ENCODE measurements at places on chromosomes 2 and 18.

- no peak for DNase-seq
- H3K4me3 ChIP-seq, result no peak overlapping the region
- no peak overlapping the region for H3K27ac ChIP-seq
- H3K4me1 ChIP-seq, result peaks cover 21% of the 10 kb centered on the region
- H3K36me3 ChIP-seq, result peaks cover 12% of the 10 kb centered on the region
Observed at GRCh38 chr2:197426723-197427603, 7.9 kb downstream of the SF3B1 start.

- no peaks in the 10 kb centered on the region for H3K4me1 ChIP-seq
- no peak overlapping the region for H3K4me3 ChIP-seq
- DNase-seq, result no peak
- H3K27ac ChIP-seq, result no peak overlapping the region
- no peaks in the 10 kb centered on the region for H3K36me3 ChIP-seq
- H3K27me3 ChIP-seq, result no peaks in the 10 kb centered on the region
Observed at GRCh38 chr2:129502781-129503180, 476.7 kb upstream of the RAB6C start.

GRCh38 chr18:8806100-8806797 is 100.9 kb downstream of the MTCL1 start:
- H3K36me3 ChIP-seq, result no peaks in the 10 kb centered on the region
- no peak overlapping the region for H3K4me3 ChIP-seq
- H3K27ac ChIP-seq, result no peak overlapping the region
- DNase-seq, result no peak
- peaks cover 3% of the 10 kb centered on the region for H3K27me3 ChIP-seq

DNA sequence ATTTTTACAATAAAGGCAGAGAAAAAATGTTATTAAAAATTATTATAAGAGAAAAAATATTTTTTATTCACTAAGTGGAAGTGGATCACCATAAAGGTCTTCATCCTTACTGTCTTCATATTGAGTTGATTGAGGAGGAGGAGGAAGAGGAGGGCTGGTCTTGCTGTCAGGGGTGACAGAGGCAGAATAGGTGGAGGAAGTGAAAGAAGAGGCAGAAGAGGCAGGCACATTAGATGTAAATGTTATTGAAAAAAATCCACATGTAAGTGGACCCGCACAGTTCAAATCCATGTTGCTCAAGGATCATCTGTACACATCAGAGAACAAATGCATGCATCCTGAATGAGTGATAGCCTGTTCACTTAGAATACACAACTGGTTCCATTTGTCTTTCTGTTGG is 6.4 kb upstream of the SPATS2L start:
- no peaks in the 10 kb centered on the region for H3K36me3 ChIP-seq
- no peaks in the 10 kb centered on the region for H3K4me1 ChIP-seq
- H3K27me3 ChIP-seq, result peaks cover 4% of the 10 kb centered on the region
- no peak for DNase-seq
- no peak overlapping the region for H3K27ac ChIP-seq
- H3K4me3 ChIP-seq, result no peak overlapping the region

GRCh38 chr2:138536302-138536701 is 34.7 kb downstream of the SPOPL start:
- peaks cover 28% of the 10 kb centered on the region for H3K36me3 ChIP-seq
- peaks cover 21% of the 10 kb centered on the region for H3K4me1 ChIP-seq
- H3K27ac ChIP-seq, result no peak overlapping the region
- H3K27me3 ChIP-seq, result peaks cover 4% of the 10 kb centered on the region
- no peak for DNase-seq
- no peak overlapping the region for H3K4me3 ChIP-seq

DNA sequence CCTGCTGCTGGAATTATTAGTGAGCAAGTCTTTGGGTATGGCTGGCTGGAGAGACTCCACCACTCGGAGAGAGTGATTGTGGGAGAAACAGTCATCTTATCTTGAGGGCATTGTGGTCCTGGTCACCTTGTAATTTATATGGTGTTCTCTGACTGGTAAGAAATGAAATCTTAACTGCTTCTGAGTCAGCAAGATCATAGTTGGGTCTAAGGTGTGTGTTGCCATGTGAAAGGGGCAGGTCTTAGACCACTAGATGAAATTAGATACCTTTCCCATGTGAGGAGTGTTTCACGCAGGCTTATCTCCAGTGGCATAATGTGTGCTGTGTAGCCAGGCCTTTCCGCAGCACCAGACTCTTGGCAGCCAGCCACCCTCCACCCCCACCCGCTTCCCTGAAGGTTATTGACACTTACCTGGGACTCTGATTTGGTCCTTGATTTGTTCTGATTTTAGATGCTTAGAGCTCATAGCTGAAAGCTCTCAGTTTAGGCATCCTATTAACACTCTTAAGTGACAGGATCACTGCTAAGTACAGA is 7.7 kb downstream of the MAPRE3 start:
- peaks cover 2% of the 10 kb centered on the region for H3K27me3 ChIP-seq
- no peaks in the 10 kb centered on the region for H3K4me1 ChIP-seq
- no peak for DNase-seq
- no peak overlapping the region for H3K27ac ChIP-seq
- no peak overlapping the region for H3K4me3 ChIP-seq
- no peaks in the 10 kb centered on the region for H3K36me3 ChIP-seq

DNA sequence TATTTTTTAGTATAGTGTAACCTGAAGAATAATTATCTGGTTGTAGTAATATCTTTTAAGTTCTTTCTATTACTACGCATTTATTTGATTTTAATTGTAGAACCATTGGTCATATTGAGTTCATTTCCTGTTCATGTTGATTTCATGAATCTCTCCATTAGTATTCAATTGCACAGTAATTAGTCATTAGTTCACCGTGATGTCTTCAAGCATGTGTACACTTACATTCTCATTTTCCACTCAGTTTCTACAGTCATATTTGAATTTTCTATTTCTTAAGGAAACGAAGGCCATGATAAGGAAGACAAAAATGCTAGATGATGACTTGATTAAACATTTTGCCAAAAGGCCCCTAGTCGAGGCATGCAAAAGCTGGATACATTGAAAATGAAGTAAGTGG is 333.7 kb upstream of the FANCL start:
- no peak overlapping the region for H3K4me3 ChIP-seq
- no peaks in the 10 kb centered on the region for H3K36me3 ChIP-seq
- H3K4me1 ChIP-seq, result no peaks in the 10 kb centered on the region
- H3K27ac ChIP-seq, result no peak overlapping the region

DNA sequence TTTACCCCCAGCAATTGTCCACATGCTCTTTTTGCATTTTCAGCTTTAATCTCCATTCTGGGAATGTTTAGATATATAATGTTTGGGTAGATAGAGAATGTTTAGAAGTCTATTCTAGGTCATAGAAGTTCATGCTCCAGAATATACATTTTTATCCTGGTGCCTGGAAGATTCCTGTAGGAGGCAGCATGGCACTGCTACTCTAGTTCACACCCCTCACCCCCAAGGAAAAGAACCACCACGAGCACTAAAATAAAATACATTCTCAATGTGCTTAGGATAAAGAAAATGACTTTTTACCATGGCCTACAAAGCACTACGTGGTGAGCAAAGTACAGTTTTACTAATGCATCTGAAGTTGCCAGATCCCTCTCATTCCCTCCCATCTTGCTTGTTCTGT is 53.8 kb downstream of the MYO1B start:
- H3K36me3 ChIP-seq, result no peaks in the 10 kb centered on the region
- no peak for DNase-seq
- H3K27me3 ChIP-seq, result no peaks in the 10 kb centered on the region
- no peak overlapping the region for H3K27ac ChIP-seq
- H3K4me3 ChIP-seq, result no peak overlapping the region

- DNase-seq, result no peak
- peaks cover 11% of the 10 kb centered on the region for H3K4me1 ChIP-seq
- H3K27me3 ChIP-seq, result peaks cover 2% of the 10 kb centered on the region
- no peak overlapping the region for H3K4me3 ChIP-seq
- no peaks in the 10 kb centered on the region for H3K36me3 ChIP-seq
Observed at GRCh38 chr18:7071600-7071999, 46.0 kb downstream of the LAMA1 start.

DNA sequence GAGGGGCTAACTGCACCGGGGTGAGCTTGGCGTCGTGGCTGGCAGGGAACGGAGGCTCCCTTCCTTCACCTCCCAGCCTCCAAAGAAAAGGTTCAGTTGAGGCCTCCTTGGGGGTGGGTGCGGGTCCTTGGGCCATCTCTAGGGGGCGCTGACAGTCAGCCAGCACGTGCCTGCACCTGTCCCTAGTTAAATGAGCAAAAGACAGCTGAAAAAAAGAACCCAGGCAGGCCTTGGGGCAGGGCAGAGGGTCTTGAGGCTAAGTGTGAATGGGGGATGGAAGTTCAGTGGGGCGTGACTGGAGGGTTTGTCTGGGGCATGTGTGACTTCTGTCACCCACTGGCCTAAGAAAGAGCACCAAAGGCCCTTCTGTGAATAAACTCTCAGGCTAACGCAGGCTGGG is 56.4 kb downstream of the ZFP36L2 start:
- peaks cover 13% of the 10 kb centered on the region for H3K36me3 ChIP-seq
- no peak overlapping the region for H3K4me3 ChIP-seq
- no peak overlapping the region for H3K27ac ChIP-seq
- peaks cover 31% of the 10 kb centered on the region for H3K4me1 ChIP-seq

DNA sequence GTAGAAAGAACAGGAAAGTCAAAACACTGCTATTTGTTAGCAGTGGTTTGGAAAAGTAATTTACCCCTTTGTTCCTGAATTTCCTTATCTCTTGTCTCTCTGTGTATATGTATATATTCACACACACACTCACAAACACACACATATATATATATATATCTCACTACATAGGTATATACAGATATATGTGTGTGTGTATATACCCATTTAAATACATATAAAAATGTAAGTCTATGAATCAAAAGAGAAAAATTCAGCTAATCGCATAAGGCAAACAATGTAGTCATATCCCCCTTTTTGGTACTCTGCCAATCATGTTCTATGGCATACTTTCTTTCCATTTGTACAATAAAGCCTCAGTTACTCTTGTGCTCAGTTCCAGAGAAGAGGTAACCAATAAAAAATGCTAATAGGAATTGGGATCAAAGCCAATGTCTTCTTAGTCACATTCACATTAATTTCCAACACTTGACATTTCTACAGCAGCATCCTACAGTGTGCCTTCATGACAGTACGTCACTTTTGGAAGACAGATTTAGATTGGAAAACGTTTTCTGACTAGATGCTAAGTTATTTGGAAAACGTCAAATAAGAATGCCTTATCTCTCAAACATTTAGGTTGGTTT is 94.6 kb downstream of the MC4R start:
- DNase-seq, result no peak
- H3K27ac ChIP-seq, result no peak overlapping the region
- no peaks in the 10 kb centered on the region for H3K27me3 ChIP-seq
- H3K4me1 ChIP-seq, result no peaks in the 10 kb centered on the region

DNA sequence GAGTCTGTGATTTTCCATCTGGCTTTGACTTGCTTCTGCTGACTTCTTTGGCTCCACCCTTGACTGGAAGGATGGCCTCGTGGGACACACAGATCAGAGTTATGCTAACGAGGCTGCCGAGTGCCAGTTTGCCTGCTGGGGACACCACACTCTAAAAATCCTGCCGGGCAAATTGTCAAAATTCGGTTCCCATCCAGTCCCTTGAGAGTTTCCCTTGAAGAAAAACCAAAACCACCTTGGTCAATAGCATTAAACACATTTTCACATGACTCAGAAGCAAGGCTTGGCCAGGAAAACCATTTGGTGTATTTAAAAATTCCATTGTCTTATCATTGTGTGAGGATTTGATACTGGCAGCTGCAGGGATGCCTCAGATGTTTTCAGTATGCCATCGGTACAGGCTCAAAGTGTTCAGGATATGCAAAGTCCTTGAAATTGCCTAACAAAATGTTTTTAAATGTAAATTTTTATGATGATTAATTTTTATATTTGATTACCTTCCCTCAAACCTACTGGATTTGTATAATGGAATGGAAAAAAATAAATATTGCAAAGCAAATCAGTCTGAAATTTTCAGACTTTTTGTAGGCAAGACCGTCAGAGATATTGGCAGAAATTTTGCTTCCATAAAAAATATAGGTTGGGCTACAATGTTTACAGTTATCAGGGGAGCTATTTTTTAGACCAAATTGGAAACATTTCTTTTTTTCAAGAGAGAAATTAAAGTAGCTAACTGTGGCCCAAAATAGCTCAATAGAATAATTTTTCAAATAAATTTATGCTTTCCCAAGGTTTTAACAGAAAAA is 41.6 kb downstream of the KCNE4 start:
- H3K36me3 ChIP-seq, result no peaks in the 10 kb centered on the region
- H3K27me3 ChIP-seq, result peaks cover 2% of the 10 kb centered on the region
- H3K27ac ChIP-seq, result no peak overlapping the region
- no peaks in the 10 kb centered on the region for H3K4me1 ChIP-seq
- DNase-seq, result no peak

GRCh38 chr18:35979112-35979511 is 6.6 kb downstream of the RMP24 start:
- DNase-seq, result no peak
- H3K4me1 ChIP-seq, result peaks cover 1% of the 10 kb centered on the region
- no peak overlapping the region for H3K4me3 ChIP-seq
- no peak overlapping the region for H3K27ac ChIP-seq
- H3K27me3 ChIP-seq, result peaks cover under 1% of the 10 kb centered on the region
- H3K36me3 ChIP-seq, result peaks cover 14% of the 10 kb centered on the region

- no peak for DNase-seq
- peaks cover 29% of the 10 kb centered on the region for H3K4me1 ChIP-seq
- H3K27me3 ChIP-seq, result peaks cover 2% of the 10 kb centered on the region
- peak overlapping the region; percentile 86 for H3K27ac ChIP-seq
Observed at GRCh38 chr2:165901620-165902298, 51.8 kb downstream of the TTC21B start.

DNA sequence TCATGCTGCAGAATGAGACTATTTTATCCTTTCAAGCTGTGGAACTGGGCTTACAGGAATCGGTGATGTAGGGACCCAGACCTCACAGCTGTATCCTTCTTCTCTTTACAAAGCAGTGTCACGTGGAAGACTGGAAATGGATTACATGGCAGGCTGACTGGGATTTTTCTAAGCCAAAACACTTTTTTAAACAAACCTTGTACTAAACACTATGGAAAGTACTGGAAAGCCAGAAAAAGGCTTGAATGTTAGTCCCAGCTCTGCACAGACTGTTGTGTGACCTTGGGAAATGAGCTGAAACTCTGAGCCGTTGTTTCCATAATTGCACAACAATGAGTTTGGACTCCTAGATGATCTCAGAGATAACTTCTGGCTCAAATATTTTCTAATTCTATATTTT is 7.6 kb upstream of the ADAM23 start:
- DNase-seq, result no peak
- H3K36me3 ChIP-seq, result no peaks in the 10 kb centered on the region
- H3K27me3 ChIP-seq, result no peaks in the 10 kb centered on the region

- peaks cover 21% of the 10 kb centered on the region for H3K36me3 ChIP-seq
- H3K27ac ChIP-seq, result no peak overlapping the region
- DNase-seq, result no peak
- H3K4me3 ChIP-seq, result no peak overlapping the region
Observed at GRCh38 chr2:127953849-127954248, 68.1 kb upstream of the AMMECR1L start.

GRCh38 chr2:169900686-169901085 is 73.4 kb downstream of the UBR3 start:
- no peak for DNase-seq
- no peaks in the 10 kb centered on the region for H3K27me3 ChIP-seq
- no peak overlapping the region for H3K27ac ChIP-seq
- no peak overlapping the region for H3K4me3 ChIP-seq
- no peaks in the 10 kb centered on the region for H3K36me3 ChIP-seq
